NCI-H146 (cell line): ENCODE measurements at places on chromosomes 1 and 21.

GRCh38 chr1:117826540-117827078, 102.8 kb downstream of the GDAP2 start:
- DNase-seq = no peak

DNA sequence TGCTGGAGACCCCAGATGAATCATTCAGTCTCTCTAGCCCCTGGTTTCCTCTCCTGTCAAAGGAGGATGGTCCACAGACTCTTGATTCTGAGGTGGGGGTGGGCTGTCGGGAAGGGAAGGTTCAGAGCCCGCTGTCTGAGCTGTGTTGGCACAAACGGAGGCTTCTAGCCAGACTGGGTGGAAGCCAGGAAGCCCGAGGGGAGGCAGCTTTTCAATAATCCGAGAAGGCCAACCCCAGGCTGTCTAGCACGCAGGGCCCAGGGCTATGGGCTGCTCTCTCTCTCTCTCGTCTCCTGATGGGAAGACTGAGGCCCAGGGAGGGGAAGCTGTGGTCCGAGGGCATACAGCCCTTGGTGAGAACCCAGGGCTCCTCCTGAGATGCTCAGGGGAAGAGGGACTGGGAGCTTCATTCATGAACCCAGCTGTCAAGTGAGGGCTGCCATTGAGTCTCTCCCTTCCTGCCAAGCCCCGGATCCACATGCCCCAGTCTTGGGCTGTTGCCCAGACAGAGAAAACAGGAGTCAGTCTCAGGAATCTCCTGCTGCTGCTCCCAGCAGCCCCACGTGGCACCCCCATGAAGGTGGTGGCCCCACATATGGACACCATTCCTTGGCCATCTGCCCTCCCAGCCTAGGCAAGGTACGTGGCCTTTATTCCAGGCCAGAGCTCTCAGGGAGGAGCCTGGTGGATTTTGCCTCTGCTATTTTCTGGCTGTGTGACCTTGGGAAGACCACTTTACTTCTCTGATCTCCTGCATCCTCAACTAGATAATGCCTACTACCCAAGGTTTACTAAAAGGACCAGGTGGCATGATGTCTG, 44.4 kb downstream of the RAP1GAP start:
- DNase-seq = no peak

DNA sequence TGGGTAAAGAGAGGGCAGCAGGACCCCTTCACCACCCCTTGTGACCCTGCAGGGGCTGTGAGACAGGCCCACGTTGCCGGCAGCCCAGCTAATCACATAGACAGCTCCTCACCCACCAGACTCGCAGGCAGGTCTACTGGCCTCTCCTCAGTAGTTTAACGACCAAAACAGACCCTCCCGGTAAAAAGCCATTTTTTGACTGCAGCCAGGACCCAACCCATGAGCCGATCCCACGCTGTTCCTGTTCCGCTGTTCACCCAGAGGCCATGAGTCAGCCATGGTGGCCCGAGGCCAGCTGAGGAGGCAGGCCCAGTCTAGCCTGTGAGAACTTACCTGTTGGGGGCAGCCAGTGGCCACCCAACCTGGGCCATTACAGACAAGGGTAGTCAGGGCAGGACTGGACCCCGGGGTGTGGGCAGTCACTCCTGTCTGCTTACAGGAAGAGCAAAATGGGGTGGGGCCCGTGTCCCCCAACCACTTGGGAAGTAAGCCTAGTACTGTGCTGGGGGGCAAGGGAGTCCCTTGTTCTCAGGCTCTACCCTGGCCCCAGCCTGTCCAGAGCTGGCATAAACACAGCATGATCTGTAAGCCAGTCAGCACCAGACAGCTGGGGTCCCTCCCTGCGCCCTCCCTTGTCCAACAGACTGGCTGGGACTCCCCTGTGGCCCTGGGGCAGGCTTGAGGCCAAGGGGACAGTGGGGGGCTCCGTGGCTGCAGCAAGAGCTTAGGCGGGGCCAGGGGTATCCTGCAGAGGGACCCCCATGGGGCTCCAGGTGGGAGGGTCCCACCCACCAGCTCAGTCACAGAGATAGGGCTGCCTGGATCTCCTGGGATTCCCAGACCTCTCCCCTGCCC, 61.9 kb downstream of the WNT9A start:
- no peak for DNase-seq

DNA sequence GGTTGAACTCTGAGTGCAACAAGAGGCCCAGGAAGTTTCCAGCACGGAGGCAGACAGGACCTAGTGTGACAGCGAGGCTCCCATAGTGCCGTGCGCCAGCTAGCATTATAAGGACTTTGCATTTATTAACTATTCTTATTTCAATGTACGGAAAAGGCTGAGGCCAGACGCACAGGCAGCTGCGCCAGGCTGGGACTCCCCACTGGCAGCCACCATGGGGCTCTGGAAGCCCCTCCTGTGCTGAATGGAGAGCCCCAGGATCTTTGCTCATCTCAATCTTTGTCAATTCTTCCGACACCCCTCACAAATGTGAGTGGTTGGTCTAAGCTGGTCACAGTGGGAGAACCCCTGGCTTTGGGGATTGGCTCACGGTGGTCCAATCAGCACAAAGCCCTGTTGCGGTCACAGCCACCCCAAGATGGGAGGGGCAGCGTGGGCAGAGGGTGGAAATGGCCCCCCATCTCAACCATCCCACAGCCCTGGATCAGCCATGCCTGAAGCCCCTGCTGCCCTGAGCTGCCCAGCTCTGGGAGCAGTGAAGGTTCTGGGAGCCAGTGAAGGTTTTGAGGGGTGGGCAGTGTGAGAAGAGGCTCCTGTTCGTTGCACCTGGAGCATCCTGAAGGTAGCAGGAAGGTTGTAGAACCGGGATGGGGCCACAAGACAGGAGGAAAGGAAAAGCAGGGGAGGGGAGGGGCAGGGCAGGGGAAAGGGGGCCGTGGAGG, 59.5 kb upstream of the ADARB1 start:
- DNase-seq = no peak

DNA sequence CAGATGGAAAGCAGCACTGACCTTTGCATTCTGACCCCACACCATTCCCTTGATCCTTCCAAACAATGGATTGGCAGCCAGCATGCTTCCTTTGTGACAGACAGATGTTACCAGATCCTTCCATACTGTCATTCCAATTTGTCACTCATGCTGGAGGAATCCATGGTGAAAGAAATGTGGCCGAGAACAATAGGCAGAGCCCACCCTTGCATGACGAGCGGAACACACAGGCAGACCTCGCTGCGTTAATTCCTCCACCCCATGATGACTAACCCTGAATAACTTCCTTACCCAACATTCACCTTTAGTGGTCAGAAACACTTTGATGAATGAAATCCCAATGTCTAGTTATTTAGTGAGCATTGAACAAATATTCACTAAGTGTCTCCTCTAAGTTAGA, 45.1 kb downstream of the PDPN start:
- DNase-seq = no peak

GRCh38 chr1:91791103-91791502, 94.8 kb downstream of the TGFBR3 start:
- DNase-seq = peak; percentile 95

DNA sequence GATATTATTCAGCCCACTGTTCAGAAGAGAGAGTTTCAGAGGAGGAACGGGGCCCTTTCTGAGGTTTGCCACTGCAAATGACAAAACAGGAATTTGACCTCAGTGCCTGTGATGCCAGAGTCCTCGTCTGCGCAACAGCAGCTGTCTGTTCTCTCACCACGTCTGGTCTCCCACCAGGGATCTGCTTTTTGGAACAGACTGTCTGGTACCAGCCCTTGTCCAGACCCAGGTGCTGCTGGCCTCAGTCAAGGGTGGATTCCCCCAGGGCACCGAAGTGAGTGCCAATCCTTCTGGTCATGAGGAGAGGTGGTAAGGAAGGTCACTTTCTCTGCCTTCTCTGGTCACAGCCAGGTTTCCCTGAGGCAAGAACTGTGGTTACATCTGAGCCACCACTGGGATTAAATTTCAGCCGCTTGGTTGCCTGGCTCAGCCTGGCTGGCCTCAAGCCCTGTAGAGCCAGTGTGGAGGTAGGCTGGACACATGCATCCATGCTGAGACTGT, 2.3 kb upstream of the BCAN start:
- no peak for DNase-seq

GRCh38 chr1:170168265-170168664, 22.5 kb downstream of the NTMT2 start:
- no peak for DNase-seq

DNA sequence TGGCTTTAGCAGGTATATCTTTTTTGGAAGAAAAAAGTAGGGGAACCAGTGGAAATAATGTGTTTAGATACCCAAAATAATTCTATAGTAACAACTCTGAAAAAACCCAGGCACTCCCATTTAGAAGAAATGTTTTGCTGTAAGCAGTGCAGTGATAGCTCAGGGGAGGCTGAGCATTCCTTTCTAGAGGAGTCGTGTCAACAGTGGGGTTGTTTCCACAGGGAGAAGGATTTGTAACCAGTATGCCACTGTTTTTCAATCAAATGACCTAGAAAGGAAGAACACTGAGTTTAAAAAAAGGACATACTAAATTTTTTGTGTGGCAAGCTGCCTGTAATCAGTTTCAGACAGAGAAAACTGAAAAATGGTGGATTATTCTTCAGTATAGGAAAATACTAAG, 2.4 kb downstream of the PGD start:
- DNase-seq = no peak

GRCh38 chr1:243620096-243620495, 229.9 kb downstream of the AKT3 start:
- DNase-seq = no peak

- no peak for DNase-seq
Observed at GRCh38 chr21:15408089-15408488, 321.7 kb upstream of the USP25 start.

- DNase-seq = no peak
Observed at GRCh38 chr1:174995121-174995520, 4.6 kb upstream of the CACYBP start.
